NCI-H510A treated with DMSO at 0.1 percent for 48 hours (cell line): ENCODE measurements at places on chromosomes 11 and 22.

- no peak for DNase-seq
Measured at GRCh38 chr11:129800655-129801054, 15.0 kb upstream of the TMEM45B start.

- DNase-seq, result no peak
Measured at GRCh38 chr11:86099874-86100273, 31.0 kb upstream of the PICALM start.

- no peak for DNase-seq
Measured at GRCh38 chr11:11422411-11423128, 69.5 kb upstream of the CSNK2A3 start.

DNA sequence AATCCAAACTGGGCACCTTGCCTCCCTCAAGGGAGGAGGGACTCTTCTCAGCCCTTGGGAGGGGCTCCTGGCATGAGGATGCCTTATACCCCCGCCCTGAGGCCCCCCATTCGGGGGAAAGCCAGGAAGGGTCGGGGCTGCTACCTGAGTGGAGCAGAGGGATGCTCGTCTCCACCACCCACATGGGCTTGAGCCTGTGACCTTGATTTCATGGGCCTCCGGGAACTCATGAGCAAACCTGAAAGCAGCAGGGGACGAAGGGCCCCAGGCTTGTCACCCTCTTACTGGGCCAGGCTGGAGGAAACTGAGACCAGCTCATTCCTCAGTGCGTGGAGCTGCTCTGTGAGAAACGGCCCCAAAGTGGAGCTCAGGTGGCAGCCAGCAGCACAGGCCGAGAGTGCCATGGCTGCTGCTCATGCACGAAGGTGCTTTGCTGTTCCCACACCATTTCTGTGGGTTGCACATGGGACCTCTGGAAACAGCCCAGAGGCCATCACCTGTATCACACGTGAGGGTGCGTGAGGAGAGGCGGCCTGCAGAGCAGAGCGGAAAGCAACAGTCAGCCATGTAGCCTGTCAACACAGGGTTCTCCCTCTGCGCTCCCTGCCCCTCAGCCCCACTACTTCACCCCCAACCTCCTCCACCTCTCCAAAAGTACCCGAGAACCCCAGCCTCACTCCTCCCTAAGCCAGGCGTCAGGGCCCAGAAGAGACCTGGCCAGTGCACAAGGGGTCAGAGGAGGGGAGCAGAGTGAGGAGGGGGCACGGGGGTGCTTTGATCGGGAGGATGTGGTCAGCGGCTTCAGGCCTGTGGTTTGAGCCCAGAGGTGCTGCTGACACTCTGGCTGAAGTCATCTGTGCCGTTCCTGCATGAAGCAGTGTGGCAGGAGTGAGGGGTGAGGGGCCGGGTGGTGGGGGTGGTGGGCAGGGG, 14.1 kb upstream of the IL2RB start:
- DNase-seq, result no peak

DNA sequence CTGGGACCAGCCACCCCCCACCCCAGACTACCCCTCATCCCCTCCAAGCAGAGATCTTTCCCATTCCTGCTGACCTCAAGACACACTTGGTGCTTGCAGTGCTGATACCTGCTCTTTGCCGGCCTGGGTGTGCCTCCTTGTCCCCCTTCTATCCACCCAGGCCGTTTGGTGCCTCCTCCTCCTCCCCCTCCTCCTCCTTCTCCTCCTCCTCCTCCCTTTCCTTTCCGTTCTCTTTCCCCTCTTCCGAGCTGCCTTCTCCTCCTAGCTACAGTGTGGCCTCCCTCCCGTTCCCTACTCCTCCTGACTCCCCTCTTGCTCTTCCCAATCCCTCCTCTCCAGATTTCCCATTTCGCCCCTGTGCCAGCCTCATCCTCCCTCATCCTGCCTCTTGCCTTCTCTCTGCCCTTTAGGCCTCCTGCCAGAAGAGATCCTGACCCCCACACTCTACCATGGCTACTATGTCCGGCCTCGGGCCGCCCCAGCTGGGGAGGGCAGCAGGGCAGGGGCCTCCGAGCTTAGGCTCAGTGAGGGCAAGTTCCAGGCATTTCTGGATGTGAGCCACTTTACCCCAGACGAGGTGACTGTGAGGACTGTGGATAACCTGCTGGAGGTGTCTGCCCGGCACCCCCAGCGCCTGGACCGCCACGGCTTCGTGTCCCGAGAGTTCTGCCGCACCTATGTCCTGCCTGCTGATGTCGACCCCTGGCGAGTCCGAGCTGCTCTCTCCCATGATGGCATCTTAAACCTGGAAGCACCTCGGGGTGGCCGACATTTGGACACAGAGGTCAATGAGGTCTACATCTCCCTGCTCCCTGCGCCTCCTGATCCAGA, 712 bp downstream of the HSPB2 start:
- no peak for DNase-seq
